ENCODE measurements at places on chromosomes 3 and 15. TPM values are rescaled to one million over a fixed set of nuclear protein-coding genes. Genes with fewer than 3 reads are reported as not detected.

DNA sequence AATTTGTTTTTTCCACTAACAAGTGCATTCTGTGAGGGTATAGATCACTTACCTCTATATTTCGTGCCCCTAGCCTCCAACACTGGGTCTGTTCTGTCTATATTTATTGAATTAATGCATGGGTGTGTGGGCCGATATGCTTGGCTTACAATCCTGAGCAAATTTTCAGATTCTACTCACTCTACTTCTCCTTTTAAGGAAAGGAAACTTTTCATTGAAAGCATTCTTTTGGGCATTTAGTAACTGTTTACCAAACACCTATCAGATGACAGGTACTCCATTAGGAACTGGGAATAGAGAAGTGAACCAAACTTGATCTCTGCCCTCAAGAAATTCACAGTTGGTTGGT, 60.5 kb downstream of the TLE3 start:
- no peak for DNase-seq

GRCh38 chr3:53420831-53421230, 73.5 kb upstream of the DCP1A start:
- no peak for DNase-seq

DNA sequence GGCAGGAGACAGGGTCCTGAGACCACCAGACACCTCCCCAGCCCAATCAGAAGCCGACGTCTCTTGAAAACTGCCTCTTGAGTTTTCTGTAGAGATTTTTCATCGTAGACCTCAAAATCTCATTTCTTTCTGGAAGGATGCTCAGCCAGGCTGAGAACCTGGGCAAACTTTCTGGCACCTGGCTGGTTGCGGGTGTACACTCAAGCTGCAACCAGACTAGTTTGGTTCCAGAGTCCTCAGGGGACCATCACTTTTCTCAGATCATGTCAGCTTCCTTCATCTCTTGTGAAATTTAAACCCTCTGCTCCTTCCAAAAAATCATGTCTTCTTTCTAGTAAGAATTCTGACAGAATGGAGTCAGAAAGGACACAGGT, 45.1 kb downstream of the CMTM7 start:
- no peak for DNase-seq

DNA sequence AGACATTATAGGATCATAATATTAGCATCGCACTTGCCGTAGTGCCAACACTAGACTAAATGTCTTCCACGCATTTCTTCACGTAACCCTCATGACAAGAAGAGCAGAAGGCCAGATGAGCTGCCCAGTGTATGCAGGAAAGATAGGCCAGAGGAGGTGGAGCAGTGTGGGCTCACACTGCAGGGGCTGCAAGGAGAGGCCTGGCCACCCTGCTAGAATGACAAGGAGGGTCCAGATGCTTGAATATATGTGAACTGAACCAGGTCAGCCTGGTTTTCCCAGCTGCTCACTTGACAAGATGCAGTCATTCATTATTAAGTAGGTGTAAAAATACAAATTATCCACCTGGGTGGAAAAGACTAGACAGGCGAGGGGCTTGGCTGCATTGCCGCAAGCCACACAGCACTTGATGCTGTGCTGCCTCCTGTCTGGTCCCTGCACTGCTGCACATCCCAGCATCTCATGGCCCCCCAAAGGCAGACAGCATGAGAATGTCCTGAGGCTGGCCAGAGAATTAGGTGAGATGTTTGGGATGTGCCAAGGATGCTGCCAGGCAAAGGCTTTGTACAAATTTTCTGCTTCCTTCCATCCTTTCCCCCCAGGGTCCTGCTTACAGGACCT, 115.2 kb downstream of the NTRK3 start:
- no peak for DNase-seq

The SEC62 gene
- 173 TPM for total RNA-seq

GRCh38 chr15:85316244-85316934, 64.0 kb upstream of the AKAP13 start:
- DNase-seq: no peak

DNA sequence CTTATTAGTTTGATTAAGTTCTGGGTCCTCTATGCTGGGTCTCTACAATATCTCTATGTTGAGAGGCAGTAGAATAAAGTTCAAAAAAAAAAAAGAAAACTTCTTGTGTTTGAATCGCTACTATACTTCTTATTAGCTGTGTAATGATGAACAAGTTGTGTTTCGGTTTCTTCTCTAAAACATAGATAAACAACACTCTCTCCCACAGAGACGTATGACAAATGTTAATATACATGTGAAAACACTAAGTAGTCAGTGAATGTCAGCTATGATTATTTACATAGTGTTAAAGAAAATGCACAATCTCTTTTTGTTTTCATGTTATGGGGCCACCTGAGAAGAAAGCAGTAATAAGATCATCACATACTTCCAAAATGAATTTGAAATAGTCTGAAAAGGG, 45.3 kb downstream of the ACAP2 start:
- no peak for DNase-seq

The CYP19A1 gene
- total RNA-seq: not detected

DNA sequence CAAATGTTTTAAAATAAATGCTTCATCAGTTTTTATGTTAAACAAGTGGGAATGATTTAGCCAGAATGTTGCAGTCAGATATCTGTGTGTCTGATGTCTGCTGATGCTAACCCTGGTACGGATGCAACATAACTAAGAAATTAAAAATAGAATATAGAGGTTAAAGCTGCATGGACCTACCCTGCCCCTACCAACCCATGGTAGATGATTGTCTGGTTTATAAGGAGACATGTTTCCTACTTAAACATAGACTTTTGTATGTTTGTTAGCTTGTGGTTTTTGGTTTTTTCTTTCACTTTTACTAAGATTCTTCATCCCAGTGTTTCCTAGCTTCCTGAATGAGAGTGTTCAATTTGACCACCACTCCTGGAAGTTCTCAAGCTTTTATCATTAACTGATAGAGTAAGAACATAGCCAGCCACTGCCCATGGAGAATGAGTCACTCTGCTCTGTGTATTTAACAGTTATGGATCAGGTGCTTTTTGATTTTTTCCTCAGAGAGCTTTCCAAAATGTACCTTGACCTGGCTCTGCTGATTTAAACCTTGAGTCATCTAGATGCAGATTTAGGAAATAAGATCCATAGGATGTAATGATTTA, 70.7 kb upstream of the VEPH1 start:
- no peak for DNase-seq

The FBXO40 gene
- 3.4 TPM for total RNA-seq

- no peak for DNase-seq
Measured at GRCh38 chr15:68785541-68785940, 35.2 kb downstream of the ANP32A start.

GRCh38 chr3:45208586-45208985, 17.5 kb downstream of the TMEM158 start:
- DNase-seq: no peak

DNA sequence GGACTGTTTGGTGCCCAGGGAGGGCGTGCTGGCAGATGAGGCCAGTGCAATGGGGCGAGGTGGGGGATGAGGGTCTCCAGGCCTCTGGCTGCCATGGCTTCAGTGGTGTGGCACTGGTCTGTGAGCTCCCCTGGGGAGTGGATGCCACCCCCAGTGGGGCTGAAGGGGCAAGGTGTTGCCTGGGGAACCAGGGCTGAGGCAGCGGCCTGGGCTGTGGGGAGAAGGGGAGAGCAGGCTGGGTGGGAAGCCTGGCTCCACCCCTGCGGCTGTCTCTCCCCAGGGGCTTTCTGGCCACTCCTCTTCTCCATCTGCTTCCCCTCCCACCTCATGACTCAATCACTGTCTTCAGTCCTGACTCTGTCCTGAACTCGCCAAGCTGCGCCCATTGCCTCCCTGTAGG, 88.4 kb upstream of the TLE3 start:
- DNase-seq: no peak

The CRYBG3 gene
- 21.4 TPM for total RNA-seq

DNA sequence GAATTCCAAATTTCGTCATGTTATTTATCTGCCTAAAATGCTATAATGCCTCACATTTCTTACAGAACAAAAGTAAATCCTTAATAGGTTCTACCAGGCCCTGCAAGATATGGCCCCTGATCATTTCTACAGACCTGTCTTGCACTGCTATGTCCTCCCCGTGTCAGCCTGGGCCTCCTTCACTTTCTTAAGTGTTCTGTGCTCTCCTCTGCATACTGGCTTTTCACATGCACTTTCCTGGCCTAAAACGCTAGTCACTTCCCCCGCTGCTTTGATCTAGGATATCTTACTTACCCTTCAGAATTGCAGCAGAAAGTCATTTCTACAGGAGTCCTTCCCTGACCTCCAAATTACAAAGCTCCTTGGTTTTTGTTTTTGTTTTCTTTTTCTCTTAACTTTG, 551.3 kb downstream of the NSUN3 start:
- DNase-seq: no peak

DNA sequence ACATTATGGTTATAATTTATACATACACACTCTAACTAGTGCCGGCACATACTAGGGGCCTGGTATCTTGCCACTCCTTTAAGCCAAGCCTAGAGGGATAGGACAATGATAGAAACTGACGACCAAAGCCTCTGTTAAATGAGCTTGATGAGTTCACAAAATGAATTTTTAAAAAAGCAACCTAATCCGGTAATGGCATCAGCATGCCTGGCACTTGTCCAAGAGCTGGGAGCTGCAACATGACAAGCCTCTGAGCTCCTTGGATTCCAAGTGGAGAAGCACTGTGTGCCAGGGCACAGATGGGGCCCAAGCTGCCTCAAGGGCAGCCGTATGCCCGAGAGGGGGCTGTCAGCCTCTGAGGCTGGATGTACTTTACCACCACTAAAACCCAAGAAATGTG, 9.7 kb downstream of the ETV5 start:
- DNase-seq: peak; percentile 70

- DNase-seq: peak; percentile 32
Measured at GRCh38 chr3:135966271-135966961, 888 bp downstream of the PPP2R3A start.

The DOCK3 gene
- 58.3 TPM for total RNA-seq

DNA sequence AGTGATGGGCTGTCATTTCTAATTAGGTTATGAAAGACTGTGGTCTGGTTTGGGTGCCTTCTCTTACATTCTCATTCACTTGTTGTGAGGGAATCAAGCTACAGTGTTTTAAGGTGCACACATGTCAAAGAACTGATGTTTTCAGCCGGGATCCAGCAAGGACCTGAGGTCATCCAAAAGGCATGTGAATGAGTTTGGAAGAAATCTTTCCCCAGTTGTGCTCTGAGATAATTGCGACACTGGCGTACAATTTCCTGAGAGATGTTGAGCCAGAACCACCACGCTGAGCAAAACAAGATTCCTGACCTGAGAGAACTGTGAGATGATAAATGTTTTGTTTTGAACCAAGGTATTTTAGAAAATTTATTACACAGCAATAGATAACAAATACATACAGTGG, 295.3 kb upstream of the SLITRK3 start:
- no peak for DNase-seq

DNA sequence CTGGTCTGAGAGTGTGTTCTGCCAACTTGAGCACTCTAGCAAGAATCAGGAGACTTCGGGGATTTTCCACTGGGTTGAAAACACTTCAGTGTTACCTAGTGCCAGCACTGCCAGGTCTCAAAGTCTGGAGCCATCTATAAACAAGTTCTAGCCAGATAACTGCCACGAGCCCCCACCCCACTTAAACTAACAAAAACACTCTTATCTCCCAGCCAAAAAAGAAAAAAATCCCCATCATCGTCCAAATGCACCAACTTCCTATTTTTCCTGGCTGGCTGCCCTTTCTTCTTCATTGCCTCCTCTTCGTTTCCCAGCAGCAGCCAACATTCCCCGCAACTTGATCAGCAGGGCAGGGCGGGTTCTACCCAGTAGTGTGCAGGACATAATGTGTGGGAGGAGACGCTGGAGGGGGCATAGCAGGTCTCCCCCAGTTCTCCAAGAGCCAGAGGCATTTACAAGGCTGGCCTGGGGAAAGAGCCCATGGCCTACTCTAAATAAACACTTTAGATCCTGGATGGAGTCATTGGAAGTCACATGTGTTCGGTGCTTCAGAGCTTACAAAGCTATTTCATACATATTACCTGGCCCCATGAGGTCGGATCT, 29.5 kb downstream of the C2CD4B start:
- DNase-seq: no peak

GRCh38 chr3:13159890-13160289, 86.7 kb upstream of the IQSEC1 start:
- DNase-seq: no peak

DNA sequence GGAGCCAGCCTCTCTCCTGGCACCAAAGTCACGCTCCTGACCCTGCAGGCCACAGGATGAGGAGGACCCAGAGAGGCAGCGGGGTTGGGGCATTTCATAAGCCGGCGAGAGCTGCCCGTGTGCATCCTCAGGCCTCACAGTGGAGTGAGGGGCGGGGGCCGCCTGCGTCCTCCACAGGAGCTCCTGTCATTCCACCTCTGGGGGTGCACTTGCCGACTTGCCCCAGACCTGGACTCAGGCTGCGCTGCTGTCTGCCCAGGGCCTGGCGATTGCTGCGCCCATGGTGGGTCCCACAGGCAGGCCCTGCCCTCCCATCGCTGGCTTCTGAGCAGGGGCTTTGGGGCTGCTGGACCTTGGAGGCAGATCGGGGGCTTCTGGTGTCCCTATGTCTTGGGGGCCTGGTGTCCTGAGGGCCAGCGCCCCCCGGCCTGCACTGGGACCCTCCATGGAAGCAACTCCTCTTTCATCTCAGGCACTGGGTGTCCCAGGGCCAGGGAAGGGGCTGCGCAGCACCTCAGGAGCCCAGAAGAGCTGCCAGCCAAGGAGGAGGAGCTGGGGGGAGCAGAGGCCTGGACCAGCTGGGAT, 184.0 kb downstream of the GOLGA6L6 start:
- peak; percentile 61 for DNase-seq

DNA sequence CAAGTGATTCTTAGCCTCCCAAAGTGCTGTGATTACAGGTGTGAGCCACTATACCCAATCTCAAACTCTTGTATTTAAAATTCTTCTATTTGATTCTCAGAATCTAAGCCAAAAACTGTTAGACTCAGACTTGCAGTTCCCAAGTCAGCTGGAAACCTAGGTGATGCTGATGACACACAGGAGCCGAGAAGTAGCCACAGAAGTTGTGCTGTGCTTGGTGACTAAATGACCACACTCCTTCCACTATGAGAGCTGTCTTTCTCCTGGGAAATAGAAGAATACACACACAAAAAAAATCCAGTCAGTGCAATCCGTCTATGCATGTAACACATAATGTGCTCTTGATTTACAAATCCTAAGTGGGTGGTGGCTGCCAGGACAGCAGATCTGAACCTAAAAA, 33.9 kb downstream of the ILDR1 start:
- DNase-seq: no peak

GRCh38 chr3:48157950-48158376, 30.3 kb downstream of the CDC25A start:
- no peak for DNase-seq

The FAN1 gene
- total RNA-seq: 43.8 TPM

- no peak for DNase-seq
Measured at GRCh38 chr3:46100812-46101211, 73.5 kb upstream of the XCR1 start.

DNA sequence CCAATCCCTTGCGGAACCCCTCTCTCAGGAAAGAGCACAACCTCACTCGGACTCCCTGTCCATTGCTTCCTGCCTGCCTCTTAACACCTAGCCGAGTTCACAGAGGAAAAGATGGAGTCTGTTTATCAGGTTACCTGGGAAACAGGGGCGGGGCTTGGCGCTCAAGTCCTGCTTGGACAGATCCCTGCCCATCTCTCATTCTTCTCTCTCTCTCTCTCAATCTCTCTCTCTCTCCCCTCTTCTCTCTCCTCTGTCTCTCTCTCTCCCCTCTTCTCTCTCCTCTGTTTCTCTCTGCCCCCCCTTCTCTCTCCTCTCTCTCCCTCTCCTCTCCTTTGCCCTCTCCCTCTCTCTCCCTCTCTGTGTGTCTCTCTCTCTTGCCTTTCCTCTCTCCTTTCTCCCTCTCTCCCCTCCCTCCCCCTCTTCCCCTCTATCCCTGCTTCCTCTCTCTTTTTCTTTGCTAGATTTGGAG, at the start of gene EFHB:
Gene EFHB, minus strand, starts transcription at position 120 of the 469 bp plus-strand sequence. CDS start 199 bp downstream, outside the sequence.
- DNase-seq: no peak

Measured in dorsolateral prefrontal cortex (tissue), 122 donors.